Brain pericyte (primary cell): ENCODE measurements at places on chromosomes 2 and 18.

DNA sequence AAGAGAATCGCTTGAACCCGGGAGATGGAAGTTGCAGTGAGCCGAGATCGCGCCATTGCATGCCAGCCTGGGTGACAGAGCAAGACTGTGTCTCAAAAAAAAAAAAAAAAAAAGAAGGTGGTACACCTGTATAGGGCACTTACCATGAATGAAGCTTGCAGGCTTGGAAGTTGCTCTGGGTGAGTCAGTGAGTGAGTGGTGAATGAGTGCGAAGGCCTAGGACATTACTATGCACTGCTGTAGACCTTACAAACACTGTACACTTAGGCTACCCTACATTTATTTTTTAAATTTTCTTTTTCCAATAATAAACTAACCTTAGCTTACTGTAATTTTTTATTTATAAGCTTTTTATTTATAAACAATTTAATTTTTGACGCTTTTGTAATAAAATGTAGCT lies 78.4 kb upstream of the ATG16L1 start:
- no peak for DNase-seq

DNA sequence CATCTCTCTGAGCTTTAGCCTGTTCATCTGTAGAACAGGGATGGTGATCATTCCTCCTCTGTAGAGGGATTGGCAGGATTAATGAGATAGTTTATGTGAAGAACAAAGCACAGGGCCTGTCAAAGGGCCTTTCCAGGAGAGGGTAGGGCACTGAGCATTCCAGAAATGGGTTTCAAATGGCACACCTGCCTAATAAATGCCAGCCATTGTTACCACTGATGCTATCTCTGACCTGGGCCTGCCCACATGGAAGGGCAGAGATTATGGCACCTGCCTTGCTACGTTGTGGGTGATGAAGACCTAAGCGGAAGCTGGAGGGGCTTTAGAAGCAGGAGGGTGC lies 31.0 kb upstream of the GMPPA start:
- no peak for DNase-seq

- DNase-seq, result no peak
These were observed 264.1 kb upstream of the THUMPD2 start for GRCh38 chr2:40043191-40043590.

GRCh38 chr2:205464681-205465080 lies 217.6 kb upstream of the NRP2 start:
- no peak for DNase-seq

DNA sequence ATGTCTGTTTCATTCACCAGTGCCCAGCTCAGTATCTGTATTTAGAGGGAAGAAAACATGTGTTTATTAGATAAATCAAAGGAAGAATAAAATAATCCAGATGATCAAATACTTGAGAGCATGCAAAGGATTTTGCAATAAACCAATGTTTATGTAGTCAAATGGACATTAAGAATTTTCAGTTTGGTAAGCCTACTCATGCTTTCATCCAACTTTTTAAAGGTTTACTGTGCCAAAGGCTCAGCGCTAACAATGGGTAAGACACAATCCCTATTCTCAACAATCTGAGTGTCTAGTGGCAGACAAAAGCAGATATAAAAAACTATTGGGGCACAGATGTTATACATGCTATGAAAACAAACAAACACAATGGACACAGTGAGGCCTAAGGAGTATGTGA lies 26.3 kb downstream of the GRB14 start:
- no peak for DNase-seq

GRCh38 chr18:27064673-27065072 lies 120.4 kb downstream of the CHST9 start:
- DNase-seq, result no peak

DNA sequence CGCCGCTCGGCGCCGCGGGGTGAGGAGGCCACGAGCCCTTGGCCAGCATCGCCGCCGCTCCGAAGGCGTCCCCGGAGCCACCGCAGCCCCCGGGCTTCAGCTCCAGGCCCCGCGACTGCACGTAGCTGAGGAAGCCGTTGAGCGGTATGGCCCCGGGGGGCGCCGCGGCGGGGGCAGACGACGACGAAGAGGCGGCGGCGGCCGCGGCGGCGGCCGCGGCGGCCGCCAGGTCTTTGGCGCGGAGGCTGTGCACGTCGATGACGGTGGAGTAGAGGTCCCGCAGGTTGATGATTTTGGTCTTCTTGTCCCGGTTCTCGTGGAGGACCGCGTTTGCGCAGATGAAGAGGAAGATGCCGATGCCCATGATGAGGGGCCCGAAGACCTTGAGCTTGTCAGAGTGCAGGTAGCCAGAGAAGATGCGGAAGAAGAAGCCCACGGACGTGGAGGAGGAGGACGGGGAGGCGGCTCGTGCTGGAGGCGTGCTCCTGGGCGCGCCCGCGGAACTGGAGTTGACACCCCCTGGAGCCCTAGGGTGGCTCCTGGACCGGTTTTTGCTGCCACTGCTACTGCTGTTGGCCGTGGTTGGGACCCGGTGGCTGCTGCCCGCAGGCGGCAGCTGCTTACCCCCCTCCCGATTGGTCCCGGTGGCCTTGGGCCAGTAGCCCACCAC lies 4.0 kb downstream of the TMEM200C start:
- no peak for DNase-seq

DNA sequence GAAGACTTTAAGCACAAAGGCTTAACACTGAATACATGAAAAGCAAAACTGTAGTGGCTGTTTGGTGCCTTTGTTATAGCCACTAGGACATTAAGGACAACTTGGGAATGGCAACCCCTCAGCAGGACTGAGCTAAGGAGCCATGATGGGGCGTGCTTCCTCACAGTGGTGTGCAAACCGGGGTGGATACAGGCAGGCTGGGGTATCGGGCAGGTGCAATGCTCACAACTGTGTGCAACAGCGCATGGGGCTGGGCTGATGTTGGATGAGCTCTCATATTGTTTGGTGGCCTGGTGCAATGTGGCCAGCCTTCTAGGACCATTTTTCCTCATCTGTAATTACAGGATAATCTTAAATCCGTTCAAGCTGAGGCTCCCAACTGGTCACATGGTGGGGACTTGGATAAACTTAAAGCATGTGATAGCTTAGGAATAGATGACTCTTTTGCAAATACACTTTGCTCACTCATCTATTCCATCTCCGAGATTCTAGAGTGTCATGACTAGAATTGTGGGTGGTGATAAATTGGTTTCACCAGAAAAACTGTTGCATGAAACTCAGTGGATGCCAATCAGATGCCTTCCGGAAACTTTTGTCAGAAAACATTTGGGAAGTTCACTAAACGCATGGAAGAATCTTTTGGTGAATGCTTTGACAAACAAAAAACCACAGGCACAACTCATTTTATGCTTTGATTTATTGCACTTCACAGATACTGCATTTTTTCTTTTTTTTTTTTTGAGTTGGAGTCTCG lies 116.5 kb downstream of the PXDN start:
- DNase-seq, result no peak

GRCh38 chr2:150232321-150232720 lies 255.1 kb downstream of the RND3 start:
- no peak for DNase-seq

GRCh38 chr2:119940856-119941255 lies 72.0 kb upstream of the EPB41L5 start:
- DNase-seq, result no peak

GRCh38 chr18:76145521-76146376 lies 349.3 kb downstream of the ZNF516 start:
- no peak for DNase-seq

DNA sequence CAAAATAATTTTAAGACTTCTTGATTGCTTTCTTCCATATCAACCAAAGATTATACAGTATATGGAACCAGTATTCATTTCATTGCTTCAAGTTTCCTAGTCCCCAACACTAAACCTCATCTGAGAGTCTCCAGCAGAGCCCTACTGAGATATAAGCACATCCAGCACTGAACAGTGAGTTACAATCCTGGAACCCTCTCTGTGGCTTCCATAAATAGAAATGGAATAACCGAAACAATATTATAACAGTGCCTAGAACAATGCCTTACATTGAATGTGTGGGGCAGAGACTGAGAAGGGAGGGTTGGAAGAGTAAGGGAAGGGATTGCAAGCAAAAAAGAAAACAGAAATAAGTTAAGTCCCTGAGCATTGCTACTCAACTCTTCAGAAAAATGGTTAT lies 18.9 kb downstream of the AAK1 start:
- no peak for DNase-seq

- no peak for DNase-seq
These were observed 302.8 kb downstream of the NCKAP5 start for GRCh38 chr2:133265432-133265949.

GRCh38 chr2:218988164-218988563 lies 3.2 kb upstream of the FEV start:
- DNase-seq, result no peak

DNA sequence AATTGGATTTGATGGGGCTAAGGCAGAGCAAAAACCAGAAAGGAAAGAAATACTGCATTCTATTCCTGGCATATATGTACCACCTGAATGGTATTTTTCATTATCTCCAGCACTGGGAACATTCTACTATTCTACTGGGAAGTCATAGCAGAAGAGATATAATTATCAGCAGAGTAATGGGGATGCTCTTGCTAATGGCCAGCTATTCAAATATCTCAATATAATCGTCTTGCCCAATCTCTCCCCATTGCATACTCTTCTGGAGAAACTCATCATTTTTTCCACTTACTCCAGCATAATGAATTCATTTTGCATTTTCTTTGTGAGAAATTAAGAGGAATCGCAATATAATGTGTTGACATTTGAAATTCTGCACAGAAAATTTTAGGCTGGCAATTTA lies 1794.7 kb upstream of the PIK3C3 start:
- DNase-seq, result no peak

DNA sequence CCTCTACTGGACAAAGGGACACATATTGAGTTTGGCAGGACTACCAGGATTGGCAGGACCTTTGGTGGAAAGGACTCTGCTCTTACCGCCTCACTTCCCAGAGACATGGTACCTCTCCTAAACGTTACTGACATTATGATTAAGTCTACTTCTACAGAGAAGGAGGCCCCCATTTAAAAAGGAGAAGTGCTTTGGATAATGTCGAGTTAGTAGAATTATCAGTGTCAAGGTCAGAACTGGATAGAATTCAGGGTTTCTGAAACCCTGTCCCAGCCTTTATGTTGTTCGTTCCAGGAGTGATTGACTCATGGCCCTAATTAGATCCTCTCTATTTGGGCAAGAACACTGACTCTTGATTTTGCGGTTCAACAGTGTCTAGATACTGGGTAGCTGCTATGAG lies 45.8 kb downstream of the LRRTM1 start:
- no peak for DNase-seq

DNA sequence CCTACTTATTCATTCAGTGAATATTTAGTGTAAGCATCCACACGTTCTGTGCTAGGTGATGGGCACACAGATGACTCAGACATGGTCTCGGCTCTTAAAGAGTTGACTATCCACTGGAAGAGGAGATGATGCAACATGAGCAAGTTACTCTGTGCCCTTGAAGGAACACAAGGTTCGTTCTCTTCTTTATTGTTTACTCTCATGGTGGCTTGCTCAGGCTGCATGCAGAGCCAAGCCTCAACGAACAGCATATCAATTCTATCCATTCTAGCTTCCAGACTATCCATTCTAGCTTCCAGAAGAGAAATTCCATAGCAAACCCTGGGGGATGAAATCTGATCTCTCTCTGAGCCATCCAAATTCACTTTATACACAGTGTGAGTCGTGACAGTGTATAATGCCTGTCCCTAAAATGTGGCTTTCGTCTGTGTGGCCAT lies 68.1 kb upstream of the CTAGE1 start:
- DNase-seq, result no peak

GRCh38 chr2:155841442-155841841 lies 491.1 kb downstream of the NR4A2 start:
- no peak for DNase-seq
